AG08396 (cell line): ENCODE measurements at places on chromosomes 7 and 10.

DNA sequence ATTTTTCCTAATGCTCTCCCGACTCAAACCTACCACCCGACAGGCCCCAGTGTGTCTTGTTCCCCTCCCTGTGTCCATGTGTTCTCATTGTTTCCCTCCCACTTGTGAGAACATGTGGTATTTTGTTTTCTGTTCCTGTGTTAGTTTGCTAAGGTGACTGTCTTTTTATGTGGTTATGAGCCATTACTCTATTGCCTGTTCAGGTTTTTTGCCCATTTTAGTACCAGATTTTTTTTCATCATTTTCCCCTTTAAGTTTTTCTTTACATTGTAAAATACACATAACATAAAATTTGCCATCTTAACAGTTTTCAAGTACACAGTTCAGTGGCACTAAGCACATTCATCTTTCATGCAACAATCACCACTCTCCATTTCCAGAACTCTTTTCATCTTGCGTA lies 133.5 kb downstream of the GPR158 start:
- DNase-seq = no peak

DNA sequence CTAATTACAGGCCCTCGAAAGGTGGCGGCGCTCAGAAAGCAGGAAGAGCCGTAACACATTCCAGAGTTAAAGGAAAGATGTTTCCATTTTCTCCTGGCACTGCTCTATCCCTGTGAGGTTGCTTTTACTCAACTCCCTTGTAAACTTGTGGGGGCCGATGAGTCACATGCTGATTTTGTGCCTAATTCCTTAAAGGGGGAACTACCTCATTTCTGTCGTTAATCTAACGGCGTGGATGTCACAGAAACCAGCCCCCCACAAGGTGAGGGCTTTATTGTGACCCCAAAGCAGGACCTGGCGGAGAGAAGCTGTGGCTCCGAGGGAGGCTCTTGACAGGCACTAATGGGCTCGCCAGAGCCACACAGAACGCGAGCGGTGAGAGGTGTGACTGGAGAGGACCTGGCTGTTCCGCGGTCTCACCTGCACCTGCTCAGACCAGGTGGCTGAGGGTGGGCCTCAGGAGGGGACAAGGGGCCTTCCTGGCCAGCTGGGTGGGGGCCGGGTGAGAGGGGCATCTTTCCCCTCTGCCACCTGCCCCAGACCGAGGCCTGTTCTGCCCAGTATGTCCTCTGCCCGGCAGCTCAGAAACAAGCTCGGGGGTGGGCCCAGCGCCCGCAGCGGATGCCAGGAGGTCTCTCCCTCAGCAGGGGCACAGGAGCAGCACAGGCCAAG lies 50.9 kb downstream of the CALML3 start:
- DNase-seq = peak; percentile 77

GRCh38 chr10:89213191-89213808 lies 6.2 kb upstream of the CH25H start:
- DNase-seq = peak; percentile 48

DNA sequence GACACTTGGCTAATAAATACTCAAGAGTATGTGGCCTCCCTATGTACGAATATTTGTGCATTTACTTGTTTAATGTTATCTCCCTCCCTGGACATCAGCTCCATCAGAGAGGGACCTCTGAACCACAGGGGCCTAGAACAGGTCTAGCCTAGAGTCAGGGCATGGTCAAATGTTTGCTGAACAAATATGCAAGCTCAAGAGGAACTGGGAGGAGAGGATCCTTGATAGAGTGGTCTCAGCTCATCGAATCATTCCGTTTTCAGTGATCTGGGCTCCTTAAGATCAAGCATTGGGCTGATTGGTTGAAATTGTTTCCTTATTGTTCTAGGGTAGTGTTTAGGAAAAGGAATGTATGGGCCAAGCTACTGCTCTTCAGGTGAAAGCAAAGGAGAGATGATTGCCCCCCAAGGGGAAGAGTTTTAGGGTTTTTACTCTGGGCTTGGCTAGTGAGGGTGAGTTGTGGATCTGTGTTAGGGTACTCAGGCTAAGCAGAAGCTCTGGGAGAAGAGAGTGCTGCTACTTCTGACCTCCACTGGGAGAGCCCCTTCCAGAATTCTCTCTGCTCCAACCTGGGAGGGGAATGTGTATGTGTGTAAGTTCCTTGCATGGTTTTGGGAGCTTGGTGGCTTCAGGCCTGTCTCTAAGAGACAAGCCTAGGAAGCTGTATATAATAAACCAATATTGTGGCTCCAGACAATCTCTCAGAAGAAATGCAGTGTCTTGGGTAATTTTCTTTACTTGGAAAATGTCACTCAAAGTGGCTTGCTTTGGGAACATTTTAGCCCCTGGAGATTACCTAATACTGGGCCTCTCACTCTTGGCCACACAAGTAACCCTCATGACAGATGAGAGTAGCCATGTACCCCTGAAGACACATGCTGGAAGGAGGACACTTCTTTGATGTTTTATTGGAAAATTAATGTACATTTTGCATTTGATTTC lies 110.0 kb downstream of the EMX2 start:
- no peak for DNase-seq

- no peak for DNase-seq
Measured at GRCh38 chr7:63042730-63043511, 955.7 kb upstream of the ZNF722 start.

GRCh38 chr7:104529567-104529966 lies 201.2 kb downstream of the LHFPL3 start:
- no peak for DNase-seq

- peak; percentile 71 for DNase-seq
Measured at GRCh38 chr10:113539789-113540188, 13.1 kb upstream of the HABP2 start.

GRCh38 chr7:70836279-70836678 lies 295.7 kb upstream of the GALNT17 start:
- DNase-seq = no peak

GRCh38 chr7:137545059-137545716 lies 201.7 kb upstream of the PTN start:
- DNase-seq = no peak

- no peak for DNase-seq
Measured at GRCh38 chr10:112374724-112375541, 1.0 kb downstream of the ACSL5 start.

GRCh38 chr10:86450806-86451603 lies 70.6 kb downstream of the WAPL start:
- DNase-seq = no peak

DNA sequence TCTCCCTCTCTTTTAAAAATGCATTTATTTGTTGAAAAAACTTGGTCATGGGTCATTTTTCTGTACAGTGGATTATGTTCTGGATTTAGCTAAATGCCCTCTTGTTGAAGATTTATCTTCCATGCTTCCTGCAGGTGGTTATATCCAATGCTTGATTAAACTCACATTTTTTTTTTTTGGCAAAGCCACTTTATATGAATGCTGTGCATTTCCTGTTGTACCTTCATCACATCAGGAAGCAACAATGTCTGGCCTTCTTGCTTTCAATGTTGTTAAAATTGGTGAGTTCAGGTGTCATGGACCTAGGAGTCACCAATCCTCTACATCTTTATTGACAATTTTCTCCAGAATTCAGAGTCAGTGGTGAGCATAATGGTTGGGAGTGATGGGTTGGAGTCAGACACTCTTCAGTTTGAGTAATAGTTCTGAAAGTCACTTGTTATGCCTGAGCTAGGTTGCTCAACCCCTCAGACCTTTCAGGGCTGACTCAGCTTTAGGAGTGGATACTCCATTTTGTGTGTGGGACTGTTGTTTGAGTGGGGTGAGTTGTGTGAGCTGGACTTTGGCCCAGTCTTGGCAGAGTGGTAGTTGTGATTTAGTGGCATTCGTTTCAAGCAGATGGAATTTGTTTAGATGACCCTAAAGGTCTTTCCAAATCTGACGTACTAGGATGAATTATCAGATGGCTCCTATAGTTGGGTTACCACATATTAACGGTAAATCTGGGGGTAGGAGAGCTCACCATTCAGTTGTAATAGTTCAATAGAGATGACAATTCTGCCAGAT lies 213.5 kb upstream of the ZNF32 start:
- DNase-seq = peak; percentile 82

DNA sequence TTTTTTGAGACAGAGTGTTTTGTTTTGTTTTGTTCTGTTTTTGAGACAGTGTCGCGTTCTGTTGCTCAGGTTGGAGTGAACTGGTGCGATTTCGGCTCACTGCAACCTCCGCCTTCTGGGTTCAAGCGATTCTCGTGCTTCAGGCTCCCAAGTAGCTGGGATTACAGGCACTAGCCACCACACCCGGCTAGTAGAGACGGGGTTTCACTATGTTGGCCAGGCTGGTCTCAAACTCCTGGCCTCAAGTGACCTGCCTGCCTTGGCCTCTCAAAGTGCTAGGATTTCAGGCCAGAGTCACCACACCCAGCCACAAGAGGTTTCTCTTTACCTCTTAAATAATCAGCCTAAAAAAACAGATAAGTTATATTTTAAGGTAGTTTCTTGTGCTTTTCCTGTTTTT lies 8.7 kb upstream of the ARHGAP12 start:
- DNase-seq = no peak

DNA sequence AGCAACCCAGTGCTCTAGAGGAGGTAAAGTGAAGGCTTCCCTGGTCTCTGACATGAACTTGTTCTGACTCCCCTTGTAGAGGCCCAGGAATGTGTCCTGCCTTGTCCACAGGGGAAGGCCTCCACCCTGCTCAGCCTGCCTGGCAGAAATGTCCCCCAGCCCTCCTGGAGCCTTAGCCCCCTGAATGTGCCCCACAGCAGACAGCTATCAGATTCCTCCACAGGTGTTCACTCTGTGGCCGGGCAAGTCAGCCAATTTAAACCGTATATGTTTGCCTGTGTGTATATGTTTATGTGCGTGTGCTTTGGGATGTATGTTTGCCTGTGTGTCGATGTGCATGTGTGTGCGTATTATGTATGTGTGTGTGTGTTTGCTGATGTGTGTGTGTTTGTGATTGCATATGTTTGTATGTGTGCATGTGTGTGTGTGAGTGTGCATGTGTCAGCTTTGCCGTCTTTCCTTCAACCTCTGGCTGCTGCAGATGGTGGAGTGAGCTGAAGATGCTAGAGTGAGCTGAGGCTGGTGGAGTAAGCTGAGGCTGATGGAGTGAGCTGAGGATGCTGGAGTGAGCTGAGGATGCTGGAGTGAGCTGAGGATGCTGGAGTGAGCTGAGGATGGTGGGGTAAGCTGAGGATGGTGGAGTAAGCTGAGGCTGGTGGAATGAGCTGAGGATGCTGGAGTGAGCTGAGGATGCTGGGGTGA lies 68.9 kb upstream of the ANTXRL start:
- DNase-seq = no peak

DNA sequence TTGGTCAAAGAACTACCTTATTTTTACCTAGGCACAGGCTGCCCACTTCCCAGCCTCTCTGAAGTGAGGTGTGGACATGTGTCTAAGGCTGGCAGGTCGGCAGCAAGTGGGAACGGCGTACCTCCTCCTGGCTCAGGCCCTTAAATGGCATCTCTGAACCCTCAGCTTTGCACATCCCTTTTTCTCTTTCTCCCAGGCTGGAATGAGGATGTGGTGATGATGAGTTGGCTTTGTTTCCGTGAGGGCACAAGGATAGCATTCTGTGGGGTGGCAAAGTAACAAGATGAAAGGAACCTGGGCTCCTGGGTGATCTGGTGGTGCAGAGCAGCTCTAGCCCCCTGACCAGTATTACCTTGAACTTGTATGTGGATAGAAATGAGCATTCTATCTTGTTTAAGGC lies 196.8 kb downstream of the REEP3 start:
- DNase-seq = no peak

DNA sequence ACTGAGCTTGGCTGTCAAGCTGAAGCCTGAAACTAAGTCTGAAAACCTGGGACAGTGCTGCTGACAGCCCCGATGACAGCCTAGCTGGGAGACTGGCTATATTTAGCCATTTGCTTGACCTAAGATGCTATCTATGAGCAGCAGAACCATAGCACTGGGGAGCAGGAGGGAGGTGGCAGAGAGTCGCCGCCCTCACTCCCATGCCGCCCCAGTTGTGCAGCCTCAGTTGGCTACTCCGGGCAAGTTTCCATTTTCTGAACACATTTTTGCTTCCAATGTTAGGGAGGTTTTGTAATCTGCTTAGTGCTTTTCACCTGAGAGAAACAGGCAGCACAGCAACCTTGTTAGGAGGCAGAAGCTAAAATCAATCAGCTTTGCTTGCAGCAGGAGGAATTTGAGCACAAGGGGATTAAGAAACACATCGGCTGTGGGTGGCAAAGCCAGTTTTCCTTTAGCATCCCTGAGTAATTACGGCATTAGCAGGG lies 20.4 kb upstream of the C10orf71 start:
- no peak for DNase-seq

GRCh38 chr7:83494683-83495082 lies 154.3 kb downstream of the SEMA3E start:
- no peak for DNase-seq

DNA sequence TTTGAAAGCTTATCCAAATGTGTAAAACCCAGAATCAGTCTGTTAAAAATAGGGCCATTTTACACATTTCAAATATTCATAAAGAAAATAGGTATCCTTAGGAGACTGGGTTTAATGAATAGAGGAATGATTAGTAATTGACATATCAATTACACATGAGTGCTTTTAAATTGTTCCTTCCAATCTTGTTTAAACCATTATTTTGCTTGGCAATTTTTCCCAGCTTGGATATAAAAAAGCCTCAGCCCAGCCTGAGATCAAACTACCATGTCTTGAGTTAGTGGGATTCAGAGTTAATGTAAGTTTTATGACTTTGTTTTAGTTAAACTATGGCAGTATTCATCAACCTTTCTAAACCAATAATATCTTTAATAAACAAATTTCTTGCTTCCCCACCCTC lies 28.3 kb downstream of the PARP12 start:
- no peak for DNase-seq

GRCh38 chr10:48821111-48821510 lies 118.5 kb downstream of the LRRC18 start:
- DNase-seq = no peak

DNA sequence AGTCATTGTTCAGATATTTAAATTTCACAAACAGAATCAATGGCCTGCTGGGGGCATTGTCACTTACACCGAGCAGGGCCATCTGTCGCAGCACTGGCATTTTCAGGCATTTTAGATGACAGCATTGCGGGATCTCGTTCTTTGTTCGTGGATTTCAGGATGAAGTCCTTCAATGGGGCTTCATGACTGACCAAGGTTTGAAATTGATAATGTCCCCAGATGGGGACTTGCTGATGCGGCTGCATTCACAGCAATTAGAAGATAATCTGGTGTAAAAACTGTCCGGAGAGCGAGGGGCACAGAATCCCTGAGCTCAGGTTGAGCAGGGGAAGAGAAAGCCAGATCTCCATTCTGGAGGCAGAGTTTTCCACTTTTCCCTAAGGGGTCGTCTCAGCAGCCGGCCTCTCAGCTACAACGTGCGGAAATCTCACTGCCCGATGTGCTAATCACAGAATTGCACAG lies 1.9 kb upstream of the C7orf33 start:
- no peak for DNase-seq

GRCh38 chr7:117412390-117412789 lies 14.9 kb downstream of the ASZ1 start:
- no peak for DNase-seq

DNA sequence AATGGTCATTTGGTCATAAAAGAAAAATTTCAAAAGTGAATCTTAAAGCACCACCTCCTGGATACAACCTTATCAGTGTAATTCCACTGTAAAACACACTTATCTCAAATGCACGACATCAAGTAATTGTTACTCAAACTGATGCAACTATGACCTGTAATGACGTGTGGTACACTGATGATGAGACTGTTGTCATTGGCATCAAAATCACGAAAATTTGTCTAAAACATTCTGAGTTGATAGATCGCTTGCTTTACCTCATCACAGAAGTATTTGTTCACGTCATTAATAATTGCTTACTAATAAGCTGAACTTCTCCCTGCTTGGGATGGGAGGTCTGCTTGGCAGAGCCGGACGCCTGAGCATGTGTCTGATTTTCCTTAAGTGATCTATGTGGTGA lies 221.8 kb upstream of the KLF6 start:
- DNase-seq = no peak

GRCh38 chr10:29430101-29430500 lies 141.2 kb downstream of the LYZL1 start:
- DNase-seq = no peak
